ENCODE measurements at places on chromosomes 12 and 14.

DNA sequence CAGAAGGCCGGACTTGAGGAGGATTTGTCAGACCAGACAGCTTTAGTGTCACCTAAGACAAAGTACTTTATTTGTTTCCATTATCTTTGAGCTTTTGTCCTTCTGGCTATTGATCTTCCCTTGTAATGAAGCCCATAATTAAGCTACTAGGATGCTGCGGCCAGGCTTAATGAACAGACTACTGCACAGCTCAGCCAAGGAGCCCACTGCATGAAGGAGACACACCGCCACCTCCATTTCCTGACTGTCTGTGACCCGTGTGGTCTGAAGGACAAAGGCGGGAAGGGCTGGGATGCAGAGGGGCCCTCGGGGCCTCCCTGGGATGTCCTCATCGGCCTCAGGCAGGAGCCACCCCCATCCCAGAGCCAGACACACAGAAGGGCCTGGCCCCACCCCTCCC, 31.0 kb upstream of the GALNT9 start:
- DNase-seq = no peak

GRCh38 chr14:33618361-33619105, 332.3 kb downstream of the EGLN3 start:
- DNase-seq = no peak

- DNase-seq = no peak
Observed at GRCh38 chr12:62647586-62647985, 181.0 kb downstream of the MON2 start.

GRCh38 chr14:71554323-71554722, 377.9 kb upstream of the RGS6 start:
- DNase-seq = no peak

- DNase-seq = no peak
Observed at GRCh38 chr12:39006286-39006685, 100.9 kb upstream of the CPNE8 start.

DNA sequence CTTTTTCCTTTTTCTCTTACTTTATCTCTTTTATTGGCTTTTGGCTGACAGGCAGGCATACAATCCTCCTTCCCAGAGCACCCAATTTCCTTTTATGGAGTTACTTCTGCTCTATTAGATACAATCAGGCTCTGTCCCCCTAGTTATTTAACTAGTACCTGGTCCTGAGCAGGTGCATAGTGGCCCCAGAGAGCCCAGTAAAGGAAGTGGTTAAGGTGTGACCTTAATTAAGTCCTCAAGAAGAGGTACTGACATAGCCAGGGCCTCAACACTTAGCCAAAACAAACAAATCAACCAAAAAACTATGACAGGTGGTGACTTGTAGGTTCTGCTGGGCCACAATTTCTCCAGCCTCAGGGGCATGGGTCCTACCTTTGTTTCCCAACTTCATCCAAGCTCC, 82.9 kb downstream of the CCDC60 start:
- DNase-seq = no peak

DNA sequence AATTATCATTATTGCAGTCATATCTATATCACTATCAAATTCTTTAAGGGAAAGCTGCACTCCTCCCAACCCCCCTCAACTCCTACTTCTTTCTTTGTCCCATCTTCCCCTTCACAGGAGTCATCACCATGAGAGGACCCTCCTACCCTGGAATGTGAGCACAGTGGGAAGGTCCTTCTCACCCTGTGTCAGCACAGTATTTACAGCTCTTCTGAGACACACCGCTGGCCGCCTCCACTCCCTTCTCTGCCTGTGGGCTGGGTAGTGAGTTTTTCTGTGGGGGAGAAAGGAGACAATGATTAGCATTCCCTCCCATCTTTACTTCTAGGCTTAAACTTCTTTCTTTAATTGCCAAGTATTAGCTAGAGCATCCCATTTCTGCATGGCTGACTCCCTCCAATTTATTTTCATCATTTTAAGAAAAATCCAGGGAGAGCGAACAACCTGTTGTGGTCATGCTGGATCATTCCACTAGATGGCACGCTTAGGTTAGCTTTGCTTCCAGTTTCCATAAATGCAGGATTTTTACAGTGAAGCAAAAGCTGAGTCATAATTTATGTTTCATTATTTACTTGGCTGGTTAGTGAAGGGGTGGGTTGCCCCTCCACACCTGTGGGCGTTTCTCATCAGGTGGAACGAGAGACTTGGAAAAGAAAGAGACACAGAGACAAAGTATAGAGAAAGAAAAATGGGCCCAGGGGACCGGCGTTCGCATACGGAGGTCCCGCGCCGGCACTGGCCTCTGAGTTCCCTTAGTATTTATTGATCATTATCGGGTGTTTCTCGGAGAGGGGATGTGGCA, 188.5 kb downstream of the ALX1 start:
- DNase-seq = peak; percentile 32
